ENCODE measurements at places on chromosomes 5 and 9.

GRCh38 chr5:6682239-6682638 is 31.0 kb upstream of the TENT4A start:
- DNase-seq = no peak

- DNase-seq = no peak
These were observed 53.2 kb downstream of the GOLM1 start for GRCh38 chr9:86046071-86046636.

GRCh38 chr5:1762121-1762882 is 37.3 kb downstream of the MRPL36 start:
- DNase-seq = no peak

DNA sequence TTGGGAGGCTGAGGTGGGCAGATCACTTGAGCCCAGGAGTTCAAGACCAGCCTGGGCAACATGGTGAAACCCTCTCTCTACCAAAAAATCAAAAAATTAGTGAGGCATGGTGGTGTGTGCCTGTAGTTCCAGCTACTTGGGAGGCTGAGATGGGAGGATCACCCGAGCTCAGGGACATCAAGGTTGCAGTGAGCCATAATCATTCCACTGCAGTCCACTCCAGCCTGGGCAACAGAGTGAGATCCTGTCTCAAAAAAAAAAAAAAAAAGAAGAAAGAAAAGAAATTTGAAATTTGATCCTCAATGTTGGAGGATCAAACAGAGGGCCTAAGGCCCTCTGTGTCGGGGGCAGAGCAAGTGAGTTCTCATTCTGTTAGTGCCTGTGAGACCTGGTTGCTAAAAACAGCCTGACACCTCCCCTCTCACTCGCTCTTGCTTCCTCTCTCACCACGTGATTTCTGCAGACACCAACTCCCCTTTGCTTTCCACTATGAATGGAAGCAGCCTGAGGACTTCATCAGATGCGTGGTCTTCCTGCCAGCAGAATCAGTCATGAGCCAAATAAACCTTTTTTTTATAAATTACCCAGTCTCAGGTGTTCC is 8.4 kb upstream of the GOLPH3 start:
- DNase-seq = no peak

GRCh38 chr9:76218886-76219445 is 175.3 kb downstream of the RFK start:
- no peak for DNase-seq

GRCh38 chr5:62310426-62311143 is 4.6 kb downstream of the KIF2A start:
- DNase-seq = no peak
